Stimulated activated CD4-positive, alpha-beta T cell treated with anti-CD3 and anti-CD28 coated beads, Interleukin-1b, Interleukin-23, amount 100 ng/mL, for 24 hours (primary cell): ENCODE measurements at places on chromosomes 3 and 15.

- no peak for DNase-seq
Measured at GRCh38 chr3:111874177-111874820, 15.2 kb downstream of the PHLDB2 start.

- DNase-seq = no peak
Measured at GRCh38 chr3:58657571-58658141, 8.9 kb downstream of the FAM3D start.

DNA sequence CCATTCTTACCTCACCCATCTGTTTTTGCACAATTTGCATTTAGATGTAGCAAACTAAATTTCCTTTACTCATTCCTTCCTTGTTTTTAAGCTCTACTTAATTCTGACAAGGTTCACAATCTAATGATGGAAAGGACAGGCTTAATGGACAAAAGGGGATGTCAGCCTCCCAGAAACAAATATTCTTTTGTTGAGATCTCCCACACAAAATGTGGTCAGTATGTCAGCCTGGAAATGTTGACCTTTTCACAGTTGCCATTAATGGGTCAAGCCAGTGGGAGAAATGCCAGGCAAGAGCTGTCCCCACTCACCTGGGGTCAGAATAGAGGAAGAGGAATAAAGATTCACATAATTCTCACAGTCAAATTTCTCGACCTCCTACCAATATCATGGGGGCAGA, 27.0 kb downstream of the WWTR1 start:
- no peak for DNase-seq

- DNase-seq = no peak
Measured at GRCh38 chr3:124217542-124217941, 225.6 kb upstream of the ROPN1 start.

GRCh38 chr15:36358094-36358493, 221.3 kb upstream of the CDIN1 start:
- DNase-seq = no peak

- no peak for DNase-seq
Measured at GRCh38 chr3:7275396-7275795, 414.5 kb downstream of the GRM7 start.

- no peak for DNase-seq
Measured at GRCh38 chr15:78100886-78101285, 8.5 kb downstream of the SH2D7 start.

- no peak for DNase-seq
Measured at GRCh38 chr3:145959457-145960088, 201.4 kb downstream of the PLOD2 start.
